ENCODE measurements at places on chromosomes 16 and 17.
A peak's percentile ranks its signal among the peaks of the same experiment; 100 is the strongest.

- DNase-seq, result no peak
These were observed 34.3 kb upstream of the ERCC4 start for GRCh38 chr16:13885700-13886099.

DNA sequence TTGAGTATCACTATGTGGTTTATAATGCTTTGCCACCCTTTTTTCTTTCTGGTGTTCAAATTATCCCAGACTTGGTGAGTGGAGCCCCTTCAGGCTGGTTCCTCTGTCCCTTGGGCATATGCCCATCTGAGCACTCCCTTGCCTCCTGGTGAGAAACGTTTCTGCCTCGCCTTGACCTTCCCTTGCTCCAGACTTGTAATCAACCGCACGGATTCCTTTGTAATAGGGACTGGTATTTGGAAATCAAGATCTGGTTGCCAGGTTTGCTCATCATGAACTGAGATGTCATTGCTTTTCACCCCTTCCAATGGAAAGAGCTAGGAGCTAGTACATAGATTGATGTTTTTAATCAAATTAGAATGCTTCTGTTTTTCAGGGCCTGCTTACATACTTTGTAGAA lies 43.7 kb downstream of the SEC14L1 start:
- DNase-seq, result no peak

- DNase-seq, result no peak
These were observed 174.2 kb downstream of the TANC2 start for GRCh38 chr17:63140255-63140654.

DNA sequence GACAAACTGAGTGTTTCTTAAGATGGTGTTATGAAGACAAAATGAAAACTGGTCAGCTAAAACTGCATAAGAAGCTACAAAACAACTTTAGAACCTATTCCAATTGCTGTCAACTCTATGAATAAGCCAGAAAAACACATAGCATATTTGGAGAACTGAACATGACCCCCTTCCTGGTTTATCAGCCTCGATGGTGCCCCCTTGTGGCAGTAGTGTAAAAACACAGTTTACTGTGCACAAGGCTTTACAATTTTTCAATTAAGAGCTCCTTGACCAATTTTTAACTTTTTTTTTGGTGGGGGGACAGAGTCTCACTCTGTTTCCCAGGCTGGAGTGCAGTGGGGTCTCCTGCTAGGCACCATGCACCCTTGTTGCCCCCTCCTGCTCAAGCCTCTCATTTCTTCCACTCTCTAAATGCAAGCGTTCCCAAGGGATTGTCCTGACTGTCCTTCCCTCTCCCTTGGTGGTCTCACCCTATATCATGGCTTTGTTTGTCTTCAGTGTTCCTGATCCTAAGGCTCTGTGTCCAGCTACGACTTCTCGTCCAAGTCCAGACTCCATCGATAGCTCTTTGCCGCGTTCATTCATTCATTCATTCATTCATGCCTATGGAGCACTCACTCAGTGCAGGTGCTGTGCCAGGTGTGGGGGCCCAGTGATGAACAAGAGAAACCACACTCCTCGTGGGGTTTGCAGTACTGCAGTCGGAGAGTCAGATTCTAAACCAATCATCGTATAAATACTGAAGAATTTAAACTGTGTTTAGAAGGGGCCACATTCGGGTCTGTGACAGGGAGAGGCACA lies 7.5 kb downstream of the EIF1 start:
- DNase-seq, result peak; percentile 64

- DNase-seq, result no peak
These were observed 19.1 kb downstream of the RGS9 start for GRCh38 chr17:65156185-65156834.

DNA sequence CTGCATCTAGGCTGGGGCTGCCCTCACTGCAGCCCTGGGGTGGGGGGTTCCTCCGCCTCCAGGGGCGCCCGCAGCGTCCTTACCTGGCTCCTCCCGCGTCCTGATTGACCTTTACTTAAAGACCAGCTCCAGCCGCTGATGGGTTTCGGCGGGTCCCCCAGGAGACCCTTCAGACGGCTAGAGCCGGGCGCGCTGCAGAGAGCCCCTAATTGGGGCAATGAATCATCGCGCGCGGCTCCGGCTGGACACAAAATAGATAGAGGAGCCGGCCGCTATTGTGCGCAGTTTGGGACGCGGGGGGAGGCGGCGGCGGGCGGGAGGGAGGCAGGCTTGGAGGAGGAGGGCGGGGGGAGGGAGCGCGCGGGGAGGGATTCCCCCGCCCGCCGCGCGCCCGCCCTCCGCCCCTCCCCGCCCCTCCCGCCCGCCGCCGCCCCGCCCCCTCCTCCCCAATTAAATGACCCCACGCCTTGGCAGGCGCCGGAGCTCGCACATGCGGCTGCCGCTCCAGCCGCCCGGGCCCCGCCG lies 56.5 kb upstream of the CIBAR2 start:
- peak; percentile 71 for DNase-seq

GRCh38 chr17:21548236-21548635 lies 144.1 kb upstream of the KCNJ18 start:
- DNase-seq, result no peak

- DNase-seq, result no peak
These were observed 342.0 kb upstream of the XYLT1 start for GRCh38 chr16:17812771-17813170.

- DNase-seq, result no peak
These were observed 28.9 kb upstream of the CDH15 start for GRCh38 chr16:89142474-89143195.

Data from right forelimb (tissue), 1 donor.